ENCODE measurements at places on chromosomes 12 and 14.

DNA sequence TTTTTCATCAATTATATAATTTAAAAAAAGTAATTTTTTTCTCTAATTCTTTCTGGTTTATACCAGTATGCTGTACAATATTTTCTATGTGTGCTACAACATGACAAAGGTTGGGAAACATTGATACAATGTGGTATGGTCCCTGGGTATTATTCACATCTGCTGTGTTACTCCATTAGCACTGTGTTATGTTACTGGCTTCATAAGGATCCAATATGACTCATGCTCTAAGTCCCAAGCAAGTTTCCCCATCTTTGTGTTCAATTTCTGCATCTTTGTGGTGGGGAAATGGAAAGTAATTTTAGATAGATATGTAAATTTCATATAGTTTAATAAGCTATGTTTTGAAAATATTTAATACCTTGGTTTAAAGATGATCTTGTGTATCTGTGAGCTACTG is 35.8 kb downstream of the FBXO33 start:
- DNase-seq: no peak

DNA sequence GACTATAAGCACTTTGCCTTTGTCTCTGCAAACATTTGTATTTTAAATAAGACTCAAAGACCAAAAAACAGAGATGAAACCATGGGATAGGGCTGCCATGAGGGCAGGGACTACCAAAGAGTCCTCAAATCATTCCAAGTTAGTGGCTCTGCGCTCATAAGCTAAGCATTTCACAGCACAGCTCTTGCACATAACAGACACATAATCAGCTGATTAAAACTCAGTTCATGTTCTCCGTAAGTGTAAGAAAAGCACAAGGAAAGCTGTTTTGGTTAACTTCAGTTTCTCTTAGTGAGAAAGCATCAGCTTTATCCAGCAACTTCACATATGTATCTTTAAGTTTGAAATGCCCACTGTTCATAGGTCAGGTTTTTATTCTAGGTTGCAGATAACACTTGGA is 54.9 kb downstream of the IRAK3 start:
- DNase-seq: no peak

DNA sequence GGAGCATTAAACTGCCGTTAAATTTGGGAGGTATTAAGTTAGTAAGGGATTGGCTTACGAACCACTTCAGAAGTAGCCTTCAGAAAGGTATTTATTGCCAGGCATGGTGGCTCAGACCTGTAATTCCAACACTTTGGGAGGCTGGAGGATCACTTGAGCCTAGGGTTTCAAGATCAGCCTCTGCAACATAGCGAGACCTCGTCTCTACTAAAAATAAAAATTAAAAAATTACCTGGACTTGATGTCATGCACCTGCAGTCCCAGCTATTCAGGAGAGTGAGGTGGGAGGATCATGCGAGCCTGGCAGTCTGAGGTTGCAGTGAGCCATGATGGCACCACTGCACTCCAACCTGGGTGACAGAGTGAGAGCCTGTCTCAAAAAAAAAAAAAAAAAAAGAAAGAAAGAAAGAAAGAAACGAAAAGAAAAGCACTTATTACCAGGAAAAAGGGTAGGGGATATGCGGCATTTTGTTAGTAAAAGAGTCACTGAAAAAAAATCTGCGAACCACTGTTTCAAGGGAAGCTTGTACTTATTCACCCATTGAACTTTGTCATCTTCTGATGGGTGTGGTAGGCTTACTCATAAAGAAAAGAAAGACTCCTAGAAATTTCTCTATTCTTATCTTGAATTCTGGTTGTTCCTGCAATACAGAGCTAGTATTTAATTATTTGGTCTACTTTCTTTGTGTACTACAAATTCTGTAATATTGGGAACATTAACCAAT is 33.6 kb upstream of the PLEKHA5 start:
- DNase-seq: no peak

- no peak for DNase-seq
Measured at GRCh38 chr14:21073921-21074320, 3.8 kb downstream of the ARHGEF40 start.

GRCh38 chr14:56300495-56300894 is 182.3 kb downstream of the PELI2 start:
- DNase-seq: no peak

GRCh38 chr14:100748944-100749343 is 22.3 kb downstream of the DLK1 start:
- no peak for DNase-seq

GRCh38 chr12:54993181-54993835 is 8.7 kb upstream of the TESPA1 start:
- DNase-seq: peak; percentile 30

GRCh38 chr12:113157218-113157859 is 7.8 kb downstream of the CFAP73 start:
- no peak for DNase-seq

DNA sequence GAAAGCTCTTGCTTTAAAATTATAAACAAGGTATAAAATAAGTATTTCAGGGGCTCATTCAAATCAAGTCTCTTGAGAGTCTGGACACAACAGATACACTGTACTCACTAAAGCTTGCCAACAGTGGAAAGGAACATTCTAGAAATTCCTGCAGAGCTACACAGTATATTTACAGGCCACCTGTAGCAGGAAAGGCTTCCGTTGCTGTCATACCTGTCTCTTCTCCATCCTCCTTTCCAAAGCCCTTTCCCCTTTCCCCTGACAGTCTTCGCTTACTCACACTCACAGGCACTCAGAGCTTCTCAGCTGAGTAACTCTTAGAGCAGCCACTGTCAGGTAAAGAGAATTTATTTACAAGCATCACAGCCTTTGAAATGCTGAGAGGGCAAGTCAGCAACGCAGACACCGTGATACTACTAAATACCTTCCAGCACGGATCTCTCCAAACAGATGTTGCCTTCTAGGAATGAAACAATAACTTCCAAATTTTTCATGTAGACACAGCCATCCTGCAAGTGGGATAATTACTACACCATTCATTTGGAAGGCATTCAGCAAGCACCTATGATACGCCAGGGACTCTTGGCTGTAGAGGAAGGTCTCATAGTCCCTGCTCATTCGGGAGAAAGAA is 167.9 kb downstream of the FOXN3 start:
- no peak for DNase-seq

DNA sequence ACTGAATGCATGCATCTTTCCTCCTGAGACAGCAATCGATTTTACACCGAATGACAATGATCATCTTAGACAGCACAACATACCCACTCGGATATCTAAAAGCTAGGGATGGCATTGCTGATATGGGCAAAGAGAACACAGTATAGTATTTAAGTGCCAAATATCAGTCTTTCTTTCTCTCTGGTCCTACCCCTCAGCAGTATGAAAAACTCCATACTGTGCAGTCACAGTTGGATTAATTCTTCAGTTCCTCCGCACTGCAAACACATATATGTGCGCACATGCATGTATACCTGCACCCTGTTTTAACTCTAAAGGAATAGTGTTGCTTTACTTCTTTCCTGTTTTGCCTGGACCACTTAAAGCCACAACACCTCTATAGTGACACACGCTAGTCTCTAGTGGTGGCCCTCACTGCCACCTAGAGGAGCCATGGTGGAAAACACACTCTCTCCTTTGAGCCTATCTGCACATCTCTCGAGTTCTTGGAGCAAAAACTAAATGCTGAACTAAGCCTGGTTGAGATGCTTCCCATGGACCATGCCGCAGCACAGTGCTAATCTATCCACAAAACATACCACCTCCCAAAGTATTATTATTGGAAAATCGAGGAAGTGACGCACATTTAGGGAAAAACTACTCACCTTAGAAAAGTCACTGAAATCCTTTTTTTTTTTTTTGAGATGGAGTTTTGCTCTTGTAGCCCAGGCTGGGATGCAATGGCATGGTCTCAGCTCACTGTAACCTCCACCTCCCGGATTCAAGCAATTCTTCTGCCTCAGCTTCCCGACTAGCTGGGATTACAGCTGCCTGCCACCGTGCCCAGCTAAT is 11.9 kb downstream of the TMEM52B start:
- peak; percentile 19 for DNase-seq

DNA sequence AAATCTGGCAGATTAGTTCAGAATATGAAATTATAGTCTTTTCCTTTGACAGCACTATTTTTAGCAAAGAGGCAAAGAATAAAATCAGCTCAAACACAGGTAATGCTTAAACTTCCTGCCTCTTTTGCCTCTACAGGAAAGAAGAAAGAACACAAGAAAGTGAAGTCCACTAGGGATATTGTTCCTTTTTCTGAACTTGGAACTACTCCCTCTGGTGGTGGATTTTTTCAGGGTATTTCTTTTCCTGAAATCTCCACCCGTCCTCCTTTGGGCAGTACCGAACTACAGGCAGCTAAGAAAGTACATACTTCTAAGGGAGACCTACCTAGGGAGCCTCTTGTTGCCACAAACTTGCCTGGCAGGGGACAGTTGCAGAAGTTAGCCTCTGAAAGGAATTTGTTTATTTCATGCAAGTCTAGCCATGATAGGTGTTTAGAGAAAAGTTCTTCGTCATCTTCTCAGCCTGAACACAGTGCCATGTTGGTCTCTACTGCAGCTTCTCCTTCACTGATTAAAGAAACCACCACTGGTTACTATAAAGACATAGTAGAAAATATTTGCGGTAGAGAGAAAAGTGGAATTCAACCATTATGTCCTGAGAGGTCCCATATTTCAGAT is 17.4 kb downstream of the TMPO start:
- no peak for DNase-seq

GRCh38 chr14:51439896-51440295 is 199.8 kb downstream of the TMX1 start:
- no peak for DNase-seq

GRCh38 chr12:27534060-27534764 is 10.2 kb downstream of the PPFIBP1 start:
- DNase-seq: no peak

GRCh38 chr12:64085996-64086395 is 136.1 kb downstream of the KICS2 start:
- no peak for DNase-seq

DNA sequence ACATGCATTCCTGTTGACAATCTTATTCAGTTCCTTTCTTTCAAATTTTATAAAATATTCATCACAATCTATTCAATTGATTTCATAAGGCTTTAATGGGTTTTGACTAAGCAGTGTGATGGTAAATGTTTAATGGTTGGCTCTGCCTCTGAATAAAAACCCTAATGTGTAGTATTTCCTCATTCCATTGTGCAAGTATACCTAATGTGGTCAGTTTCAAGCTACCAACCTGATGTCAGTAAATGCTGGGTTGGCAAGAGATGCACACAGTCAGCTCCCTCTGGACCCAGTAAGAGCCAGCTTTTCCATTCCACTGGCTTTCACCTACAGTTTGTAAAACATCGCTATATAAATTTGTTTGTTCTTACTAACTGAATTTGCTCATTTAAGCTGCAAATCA is 53.9 kb downstream of the METTL25 start:
- DNase-seq: no peak

DNA sequence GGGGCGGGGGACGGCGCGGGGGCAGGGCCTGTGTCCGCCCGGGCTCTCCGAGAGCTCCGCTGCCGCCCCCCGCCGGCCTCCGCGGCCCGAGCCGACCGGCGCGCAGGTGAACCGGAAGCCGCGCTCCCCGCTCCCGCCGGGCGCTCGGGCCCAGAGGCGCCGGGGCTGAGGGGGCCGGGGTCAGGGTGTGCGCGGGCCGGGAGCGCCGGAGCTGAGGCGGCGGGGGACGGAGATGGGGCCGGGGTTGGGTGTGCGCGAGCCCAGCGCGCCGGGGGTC is 431 bp downstream of the HIP1R start:
- no peak for DNase-seq

GRCh38 chr14:68157971-68158371 is 338.4 kb downstream of the RAD51B start:
- no peak for DNase-seq

DNA sequence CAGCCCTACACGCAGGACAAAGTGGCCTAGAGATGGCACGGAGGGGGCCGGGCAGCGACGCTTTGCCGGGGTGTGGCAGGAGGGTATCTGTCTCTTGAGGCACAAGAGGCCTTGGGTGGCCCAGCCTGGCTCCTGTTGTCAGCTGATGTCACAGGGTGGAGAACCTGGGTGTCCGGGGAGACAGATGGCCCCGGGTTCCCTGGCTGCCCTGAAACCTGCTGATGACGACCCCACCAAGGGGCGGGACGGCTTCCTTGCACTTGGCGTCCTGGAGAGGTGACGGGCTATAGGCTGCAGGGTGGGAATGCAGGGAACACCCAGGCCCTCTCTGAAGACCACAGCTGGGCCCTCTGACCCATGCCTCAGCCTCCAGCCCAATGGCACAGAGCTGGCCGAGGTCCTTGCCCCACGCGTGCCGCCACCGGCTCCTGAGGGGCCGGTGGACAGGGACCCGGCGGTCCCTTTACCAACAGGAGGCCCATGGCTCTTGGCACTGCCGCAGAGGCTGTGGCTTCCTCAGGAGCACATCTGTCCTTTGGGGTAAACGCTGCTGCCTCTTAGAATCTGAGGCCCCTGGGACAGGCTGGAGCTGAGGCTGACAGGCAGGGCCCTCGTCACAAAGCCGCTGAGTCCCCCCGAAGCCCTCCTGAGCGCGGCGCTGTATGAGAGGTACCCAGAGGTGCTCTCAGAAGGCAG is 16.4 kb downstream of the TRMT61A start:
- no peak for DNase-seq

GRCh38 chr14:33486332-33486890 is 464.5 kb downstream of the EGLN3 start:
- DNase-seq: no peak

GRCh38 chr12:90292183-90292582 is 583.5 kb upstream of the ATP2B1 start:
- DNase-seq: no peak

GRCh38 chr12:124371366-124371765 is 76.5 kb downstream of the RFLNA start:
- no peak for DNase-seq

GRCh38 chr12:63894132-63894531 is 49.6 kb downstream of the SRGAP1 start:
- no peak for DNase-seq

GRCh38 chr12:79057540-79057939 is 193.0 kb downstream of the SYT1 start:
- no peak for DNase-seq

Data from activated CD4-positive, alpha-beta T cell treated with anti-CD3 and anti-CD28 coated beads for 1 hour (primary cell).